Fibroblast of skin of left quadriceps (primary cell): ENCODE measurements at places on chromosomes 7 and 10.

GRCh38 chr7:50274361-50274760 lies 30.2 kb upstream of the IKZF1 start:
- DNase-seq = no peak

DNA sequence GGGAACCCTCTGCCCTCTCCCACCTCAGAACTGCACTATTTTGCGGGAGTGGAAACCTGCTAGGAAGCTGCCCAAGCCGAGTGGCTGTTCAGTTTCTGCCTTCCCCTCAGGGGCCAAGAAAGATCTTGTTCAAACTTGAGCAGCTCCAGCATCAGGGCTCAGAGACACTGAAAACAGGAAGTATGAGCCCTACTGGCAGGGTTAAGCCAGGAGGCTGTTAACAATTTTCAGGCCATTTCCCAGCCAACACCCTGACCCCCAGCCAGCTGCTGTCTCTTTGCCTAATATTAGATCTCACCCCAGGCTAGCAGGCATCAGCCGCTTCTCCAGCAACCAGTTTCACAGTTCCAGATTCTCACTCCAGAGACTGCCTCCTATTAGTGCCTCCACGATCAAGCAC lies 9.2 kb downstream of the PLAU start:
- no peak for DNase-seq

DNA sequence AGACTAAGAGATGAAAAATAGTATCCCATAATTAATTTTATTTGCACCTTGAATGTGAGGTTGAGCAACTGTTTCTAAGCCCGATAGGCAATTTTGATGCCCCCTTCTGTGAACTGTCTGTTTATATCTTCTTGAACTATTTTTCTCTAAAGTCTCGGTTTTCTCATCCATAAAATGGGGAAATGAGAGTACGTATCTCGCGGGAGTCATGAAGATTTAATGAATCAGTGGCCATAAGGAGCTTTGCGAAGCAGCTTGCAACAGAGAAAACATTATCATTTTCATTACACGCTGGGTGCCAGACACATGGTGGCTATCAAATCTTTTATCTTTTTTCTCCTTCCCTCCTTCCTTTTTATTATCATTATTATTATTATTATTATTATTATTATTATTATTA lies 108.1 kb upstream of the CARD11 start:
- DNase-seq = no peak

- no peak for DNase-seq
These were observed 117.8 kb downstream of the WDR37 start for GRCh38 chr10:1174022-1174421.

GRCh38 chr7:123535517-123535916 lies 1.1 kb upstream of the IQUB start:
- DNase-seq = no peak

DNA sequence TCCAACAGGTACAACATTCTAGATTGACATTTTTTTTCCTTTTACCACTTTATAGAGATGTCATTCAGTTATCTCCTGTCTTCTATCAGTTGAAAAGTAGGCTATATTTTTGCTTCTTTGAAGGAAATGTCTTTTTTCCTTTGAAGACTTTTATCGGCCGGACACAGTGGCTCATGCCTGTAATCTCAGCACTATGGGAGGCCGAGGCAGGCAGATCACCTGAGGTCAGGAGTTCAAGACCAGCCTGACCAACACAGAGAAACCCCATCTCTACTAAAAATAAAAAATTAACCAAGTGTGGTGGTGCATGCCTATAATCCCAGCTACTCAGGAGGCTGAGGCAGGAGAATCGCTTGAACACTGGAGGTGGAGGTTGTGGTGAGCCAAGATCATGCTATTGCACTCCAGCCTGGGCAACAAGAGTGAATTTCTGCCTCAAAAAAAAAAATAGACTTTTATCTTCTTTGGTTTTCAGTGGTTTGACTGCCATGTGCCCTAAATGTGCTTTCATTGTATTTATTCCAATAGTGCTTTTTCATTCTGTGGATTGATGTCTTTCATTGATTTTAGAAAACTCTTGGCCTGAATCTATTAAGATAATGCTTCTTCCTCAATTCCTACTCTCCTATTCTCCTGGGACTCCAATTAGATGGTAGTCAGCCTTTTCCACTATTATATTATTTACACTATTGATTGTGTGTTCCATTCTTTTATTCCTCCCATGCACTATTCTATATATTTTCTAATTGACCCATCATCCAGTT lies 84.6 kb downstream of the IMMP2L start:
- DNase-seq = no peak

DNA sequence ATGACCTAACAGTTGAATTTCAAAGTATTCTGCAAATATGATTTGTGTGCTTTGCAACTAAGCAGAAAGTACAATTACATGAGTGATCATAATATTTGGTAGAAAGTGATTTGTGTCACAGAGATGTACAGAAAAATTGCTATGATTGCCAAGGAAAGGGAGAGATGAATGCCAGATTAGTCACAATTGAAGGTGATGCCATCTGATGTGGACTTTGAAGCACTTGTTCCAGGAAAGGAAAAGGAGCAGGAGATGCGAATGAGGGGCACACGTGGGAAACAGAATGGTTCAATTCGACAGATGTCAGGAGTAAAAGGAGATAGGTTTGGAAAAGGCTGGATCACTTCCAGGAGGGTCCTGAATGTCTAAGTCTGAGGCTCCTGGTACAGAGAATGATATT lies 153.1 kb upstream of the LAMB4 start:
- DNase-seq = no peak

- DNase-seq = no peak
These were observed 34.0 kb upstream of the DLD start for GRCh38 chr7:107856806-107857540.

DNA sequence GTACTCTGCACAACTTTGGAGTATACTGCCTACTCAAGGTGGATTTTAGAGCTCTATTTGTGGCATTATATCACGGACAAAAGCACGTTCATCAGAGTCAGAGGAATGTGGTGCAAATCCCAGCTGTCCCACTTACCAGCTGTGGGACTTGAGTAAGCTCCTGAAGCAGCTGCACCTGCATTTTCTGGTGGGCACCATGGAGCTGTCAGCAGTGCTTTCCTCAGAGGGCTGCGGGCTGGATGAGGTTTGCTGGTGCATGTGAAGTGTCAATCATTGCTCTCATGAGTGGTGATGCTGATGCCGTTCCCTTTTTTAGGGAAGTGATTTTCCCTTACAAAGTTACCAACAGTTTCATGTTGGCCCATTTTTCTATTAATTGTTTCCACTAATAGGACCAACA lies 53.4 kb downstream of the EGFR start:
- DNase-seq = no peak

- no peak for DNase-seq
These were observed 206.4 kb upstream of the FERD3L start for GRCh38 chr7:19351341-19352304.

- no peak for DNase-seq
These were observed 12.6 kb upstream of the COL1A2 start for GRCh38 chr7:94382132-94382531.

GRCh38 chr7:99440195-99440594 lies 1.5 kb downstream of the CPSF4 start:
- peak; percentile 11 for DNase-seq

GRCh38 chr7:50531401-50531911 lies 33.7 kb downstream of the DDC start:
- DNase-seq = no peak

DNA sequence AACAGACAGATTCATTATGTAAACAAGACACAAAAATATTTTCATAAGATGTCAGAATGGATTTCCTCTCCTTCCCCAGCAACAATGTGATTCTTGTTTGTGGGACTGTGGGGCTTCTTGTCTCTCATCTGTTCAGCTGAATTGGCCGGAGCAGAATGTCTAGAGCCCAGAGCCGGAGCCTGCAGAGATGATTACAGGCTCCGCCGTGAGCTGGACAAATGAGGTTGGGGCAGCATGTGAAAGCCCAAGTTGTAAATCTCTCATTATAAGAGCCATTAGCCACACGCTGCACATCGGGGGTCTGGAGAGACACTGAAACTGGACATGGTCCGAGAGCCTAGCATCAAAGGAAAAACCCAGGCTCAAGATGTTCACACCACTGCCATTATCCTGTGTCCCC lies 137.0 kb upstream of the ADAM12 start:
- DNase-seq = no peak

GRCh38 chr7:151010307-151011096 lies 13.8 kb downstream of the ATG9B start:
- DNase-seq = peak; percentile 40

GRCh38 chr10:35903021-35903420 lies 260.9 kb upstream of the FZD8 start:
- DNase-seq = no peak

DNA sequence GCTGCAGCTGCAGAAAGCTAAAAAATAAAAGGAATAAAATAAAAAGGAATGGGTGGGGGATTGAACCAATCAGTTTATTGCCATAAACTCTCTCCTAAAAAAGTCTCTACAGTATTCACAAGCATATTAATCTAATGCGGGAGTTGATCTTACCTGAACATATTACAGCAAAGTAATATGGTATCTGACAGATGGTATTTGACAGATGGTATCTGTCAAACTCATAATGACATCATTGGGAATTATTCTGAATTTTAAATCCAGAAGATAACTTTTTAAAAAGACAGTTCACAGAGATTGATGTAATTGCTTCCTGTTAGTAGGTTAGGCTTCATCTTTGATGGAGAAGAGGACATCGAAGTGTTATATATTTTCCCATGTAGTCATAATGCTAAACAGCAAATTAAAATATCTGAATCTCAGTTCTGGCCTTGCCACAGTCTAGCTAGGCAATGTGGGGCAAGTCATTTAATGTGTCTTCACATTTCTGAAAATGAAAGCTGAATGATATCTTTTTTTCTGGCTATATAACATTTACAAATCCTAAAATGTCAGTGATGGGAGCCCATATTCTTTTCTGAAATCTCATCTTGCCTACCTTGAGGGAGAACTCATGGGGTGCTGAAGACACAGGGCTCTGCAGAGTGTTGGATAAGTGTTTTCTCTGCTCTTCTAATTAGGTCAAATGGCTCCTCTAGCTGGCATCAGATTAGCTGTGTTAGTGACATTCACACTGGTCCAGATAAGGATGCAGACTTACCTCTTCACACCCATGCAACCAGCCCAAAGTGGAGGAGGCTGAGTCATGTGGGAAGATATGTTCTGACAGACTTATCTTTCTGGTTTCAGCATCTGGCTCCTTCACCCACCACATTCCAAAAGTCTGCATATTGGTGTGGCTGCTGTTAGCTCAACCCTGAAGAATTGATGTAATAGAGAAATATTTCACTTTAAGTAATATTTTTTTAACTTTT lies 2.1 kb upstream of the LIPM start:
- peak; percentile 30 for DNase-seq

DNA sequence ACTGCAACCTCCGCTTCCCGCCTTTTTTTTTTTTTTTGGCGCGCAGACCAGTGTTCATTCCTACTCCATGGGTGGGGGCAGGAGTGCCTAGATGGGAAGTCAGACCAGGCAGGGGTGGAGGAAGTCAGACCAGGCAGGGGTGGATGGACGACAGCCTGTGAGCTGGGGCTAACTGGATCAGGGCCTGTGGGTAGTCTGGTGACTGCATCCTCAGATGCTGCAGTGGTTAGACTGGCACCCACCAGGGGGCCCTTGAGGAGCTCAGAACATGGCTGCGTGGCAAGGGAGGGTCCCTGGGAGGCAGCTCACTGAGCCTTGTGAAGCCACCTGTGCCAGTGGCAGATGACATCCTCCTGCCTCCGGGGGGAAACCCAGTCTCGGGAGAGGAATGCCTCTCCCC lies 35.1 kb downstream of the RCC1L start:
- DNase-seq = no peak

DNA sequence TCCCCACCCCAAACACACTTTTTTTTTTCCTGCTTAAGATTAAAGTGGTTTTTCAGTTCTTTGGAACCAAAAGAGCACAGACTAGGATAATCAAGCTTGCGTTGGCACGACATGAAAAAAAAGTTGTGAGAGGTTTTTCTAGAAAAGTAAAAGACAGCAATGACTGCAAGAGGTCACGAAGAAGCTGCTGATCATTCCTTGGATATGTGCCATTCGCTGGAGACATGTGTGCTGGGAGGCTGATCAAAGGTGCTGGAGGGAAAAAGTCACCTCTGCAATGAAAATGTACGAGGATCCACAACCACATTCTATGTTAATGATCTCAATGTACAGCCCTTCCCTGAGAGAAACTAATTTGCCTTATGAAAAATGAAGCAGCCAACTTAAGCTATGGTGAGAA lies 5.4 kb downstream of the AKR1B1 start:
- no peak for DNase-seq

GRCh38 chr10:31135171-31135570 lies 103.5 kb upstream of the ZNF438 start:
- DNase-seq = no peak
